ENCODE measurements at places on chromosomes 3 and 15.

GRCh38 chr3:16893618-16894200 lies 9.0 kb downstream of the PLCL2 start:
- no peak for DNase-seq

DNA sequence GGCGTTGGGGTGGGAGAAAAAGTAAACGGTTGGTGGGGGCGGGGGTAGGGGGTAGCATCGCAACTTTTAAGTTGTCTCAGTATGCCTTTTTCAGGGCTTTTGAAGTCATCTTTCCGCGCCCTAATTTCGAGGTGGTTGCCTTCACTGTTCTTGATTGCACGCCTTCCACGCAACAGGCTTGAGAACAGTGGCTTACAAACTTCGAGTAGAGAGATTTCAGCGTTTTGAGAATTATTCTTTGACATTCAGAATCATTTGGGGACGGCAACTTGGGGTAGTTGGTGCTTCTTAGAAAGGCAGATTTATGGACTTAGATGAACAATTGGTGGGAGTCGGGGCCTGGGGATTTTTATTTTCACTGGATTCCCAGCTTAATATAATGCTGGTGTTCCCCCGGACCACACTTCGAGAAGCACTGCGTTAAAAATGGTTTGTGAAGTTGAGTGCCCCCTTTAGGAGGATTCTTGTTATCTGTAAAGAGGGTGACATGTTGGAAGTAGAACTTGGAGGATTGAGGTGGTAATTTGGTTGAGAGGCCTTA lies 880 bp downstream of the PPP4R2 start:
- no peak for DNase-seq

DNA sequence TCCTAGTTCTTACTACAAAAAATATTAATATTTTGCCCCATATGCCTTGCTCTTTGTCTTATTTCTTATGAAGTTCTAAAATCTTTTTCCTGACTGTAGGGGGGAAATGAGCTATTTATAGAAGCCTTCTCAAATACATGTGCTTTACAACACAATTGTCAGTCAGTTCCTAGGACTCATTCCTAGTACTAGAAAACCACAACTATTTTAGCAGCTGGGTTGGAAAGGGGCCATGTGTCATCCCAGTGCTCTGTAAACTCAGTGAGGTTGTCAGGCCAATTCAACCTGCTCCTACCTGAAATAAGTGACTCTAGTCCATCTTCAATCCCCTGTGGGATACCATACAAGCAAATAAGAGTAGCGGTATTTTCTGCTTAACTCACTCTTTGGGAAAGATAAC lies 153.8 kb downstream of the ULK4 start:
- DNase-seq, result no peak

- no peak for DNase-seq
These were observed 287.2 kb downstream of the SHQ1 start for GRCh38 chr3:72560846-72561675.

DNA sequence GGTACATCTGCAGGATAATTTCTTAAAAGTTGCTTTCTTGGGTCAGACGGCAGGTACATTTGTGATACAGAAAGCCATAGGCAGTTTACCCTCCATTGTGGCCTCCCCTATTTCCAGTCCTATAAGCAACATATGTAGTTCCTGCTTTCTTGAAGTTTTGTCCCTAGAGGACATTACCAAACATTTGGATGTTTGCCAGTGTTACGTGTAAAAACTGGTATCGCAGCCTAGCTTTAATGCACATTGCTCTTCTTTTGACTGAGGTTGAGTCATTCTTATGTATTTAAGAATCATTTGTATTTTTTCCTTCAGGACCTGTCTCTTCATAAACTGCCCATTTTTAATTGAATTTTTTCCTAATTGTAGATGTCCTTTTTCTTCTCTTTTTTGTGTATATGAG lies 114.3 kb downstream of the DIPK2A start:
- no peak for DNase-seq

GRCh38 chr3:102307442-102307841 lies 127.4 kb upstream of the ZPLD1 start:
- no peak for DNase-seq

DNA sequence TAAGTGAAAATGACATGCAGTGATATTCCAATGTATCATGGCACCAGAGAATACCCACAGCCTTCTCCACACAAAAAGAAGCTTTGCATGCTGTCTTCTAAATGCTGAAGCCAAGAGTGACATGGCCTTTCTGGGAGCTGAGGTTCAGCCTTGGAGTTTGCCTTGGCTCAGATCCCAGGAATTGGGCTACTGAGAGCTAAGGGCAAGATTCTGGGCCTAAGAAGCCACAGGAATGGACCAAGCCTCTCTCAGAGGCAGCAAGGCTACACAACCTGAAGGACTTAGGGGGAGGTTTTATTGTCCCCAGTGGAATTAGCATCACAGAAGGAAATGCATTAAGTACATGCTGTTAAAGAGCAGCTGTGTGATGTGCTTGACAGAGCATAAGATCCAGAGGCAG lies 1078.5 kb downstream of the TUSC7 start:
- DNase-seq, result no peak

DNA sequence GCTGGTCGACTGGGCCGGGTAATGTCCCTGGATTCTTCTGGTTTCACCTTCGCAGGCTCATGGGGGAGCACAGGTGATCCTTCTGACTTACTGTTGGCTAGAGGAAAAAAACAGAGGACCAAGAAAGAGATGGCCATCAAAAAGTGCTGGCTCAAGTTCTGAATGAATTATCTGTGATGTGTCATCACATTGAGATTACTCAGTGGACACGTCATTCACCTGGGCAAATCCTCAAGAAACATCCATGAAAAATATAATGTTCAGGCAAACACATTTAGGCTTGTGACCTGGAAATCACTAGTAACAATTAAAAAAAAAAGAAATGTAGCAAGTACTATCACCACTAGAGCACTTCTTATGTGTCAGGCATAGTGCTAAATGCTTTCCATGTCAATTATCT lies 81.5 kb upstream of the SLC2A2 start:
- DNase-seq, result no peak

DNA sequence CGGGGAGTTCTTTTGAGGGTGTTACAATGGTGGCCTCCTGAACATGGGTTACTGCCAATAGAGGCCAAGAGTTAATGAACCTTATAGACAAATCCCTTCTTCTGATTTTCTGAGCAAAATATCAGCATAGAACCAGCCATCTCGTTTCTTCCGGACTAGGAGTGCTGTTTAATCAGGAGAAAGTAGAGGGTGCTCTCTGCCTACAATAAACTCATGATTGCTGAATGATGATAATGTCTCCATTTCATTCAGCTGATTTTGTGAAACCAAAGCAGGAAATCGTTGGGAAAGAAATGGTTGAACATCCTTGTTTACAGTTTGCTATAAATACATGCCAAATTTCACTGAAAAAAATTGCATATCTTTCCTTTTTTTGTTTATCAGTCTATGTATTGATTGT lies 142.8 kb upstream of the PLSCR5 start:
- DNase-seq, result no peak

- no peak for DNase-seq
These were observed 14.9 kb downstream of the HDGFL3 start for GRCh38 chr15:83192742-83193141.

GRCh38 chr15:34122771-34123183 lies 20.9 kb downstream of the PGBD4 start:
- DNase-seq, result peak; percentile 58

- no peak for DNase-seq
These were observed 48.1 kb downstream of the ACAP2 start for GRCh38 chr3:195394700-195395099.

GRCh38 chr3:187919544-187919943 lies 174.3 kb upstream of the BCL6 start:
- DNase-seq, result no peak

- DNase-seq, result no peak
These were observed at the start of gene CASR for GRCh38 chr3:122183521-122183892. CASR (plus strand) TSS chr3:122183668; CDS start chr3:122254190, 70,522 bp downstream.

GRCh38 chr3:126294211-126294808 lies 62.9 kb downstream of the KLF15 start:
- no peak for DNase-seq

DNA sequence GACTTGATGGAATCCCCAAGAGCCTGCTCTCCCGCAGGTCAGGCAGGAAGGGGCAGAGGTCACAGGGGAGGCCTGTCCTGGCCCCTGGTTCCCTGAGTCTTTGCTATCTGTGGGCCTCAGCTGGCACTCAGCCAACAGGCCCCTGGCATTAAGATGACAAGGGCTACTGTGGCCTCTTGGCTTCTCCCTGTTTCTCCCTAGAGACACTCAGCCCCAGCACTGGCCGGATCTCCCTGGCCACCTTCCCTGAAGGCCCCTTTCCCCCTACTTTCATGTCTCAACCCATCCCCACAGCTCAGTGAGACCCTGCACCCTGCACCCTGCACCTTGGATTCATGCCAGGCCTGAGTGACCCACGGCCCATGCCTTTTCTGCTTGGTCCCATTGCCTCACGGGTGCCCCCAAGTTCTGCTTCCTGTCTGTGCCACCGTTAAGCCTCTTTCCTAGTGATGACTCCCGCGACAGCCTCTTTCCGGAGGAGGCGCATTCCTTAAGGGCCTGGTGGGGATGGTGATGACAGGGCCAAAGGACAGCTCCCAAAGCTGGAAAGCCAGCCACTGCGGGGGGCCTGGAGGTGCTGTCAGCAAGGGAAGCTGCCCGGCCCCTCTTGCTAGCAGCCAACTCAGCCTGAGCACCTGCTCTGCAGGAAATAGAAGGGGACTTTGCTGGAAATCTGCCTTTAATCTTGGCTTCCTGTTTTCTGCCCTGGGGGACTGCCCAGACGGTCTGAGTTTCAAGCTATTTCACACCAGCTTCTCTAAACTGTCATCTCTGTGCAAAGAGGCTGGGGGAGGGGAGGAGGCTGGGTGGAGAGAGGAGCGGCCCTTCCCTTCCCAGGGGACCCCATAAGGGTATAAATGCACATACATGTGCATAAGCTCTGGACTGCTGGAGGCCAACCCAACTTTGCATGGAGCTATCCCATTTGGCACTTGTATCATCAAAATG lies 4.8 kb upstream of the CSK start:
- DNase-seq, result no peak

DNA sequence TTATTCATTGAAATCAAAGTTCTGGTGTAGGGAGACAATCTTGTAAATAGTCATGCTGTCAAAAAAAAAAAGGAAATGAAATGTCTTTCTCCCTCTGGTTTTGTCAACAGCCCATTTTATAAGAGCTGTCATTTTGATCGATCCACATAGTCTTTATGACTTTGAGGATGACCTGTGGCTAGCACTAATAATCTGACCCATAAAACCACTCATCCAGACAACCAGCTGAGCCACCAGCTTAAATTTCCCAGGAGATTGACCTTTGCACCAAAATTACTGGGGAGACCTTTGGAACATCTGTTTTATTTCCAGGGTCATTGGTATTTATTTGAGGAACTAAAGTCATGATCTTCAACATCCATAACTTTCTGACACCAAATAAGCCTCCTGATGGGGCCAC lies 98.5 kb upstream of the MME start:
- no peak for DNase-seq

DNA sequence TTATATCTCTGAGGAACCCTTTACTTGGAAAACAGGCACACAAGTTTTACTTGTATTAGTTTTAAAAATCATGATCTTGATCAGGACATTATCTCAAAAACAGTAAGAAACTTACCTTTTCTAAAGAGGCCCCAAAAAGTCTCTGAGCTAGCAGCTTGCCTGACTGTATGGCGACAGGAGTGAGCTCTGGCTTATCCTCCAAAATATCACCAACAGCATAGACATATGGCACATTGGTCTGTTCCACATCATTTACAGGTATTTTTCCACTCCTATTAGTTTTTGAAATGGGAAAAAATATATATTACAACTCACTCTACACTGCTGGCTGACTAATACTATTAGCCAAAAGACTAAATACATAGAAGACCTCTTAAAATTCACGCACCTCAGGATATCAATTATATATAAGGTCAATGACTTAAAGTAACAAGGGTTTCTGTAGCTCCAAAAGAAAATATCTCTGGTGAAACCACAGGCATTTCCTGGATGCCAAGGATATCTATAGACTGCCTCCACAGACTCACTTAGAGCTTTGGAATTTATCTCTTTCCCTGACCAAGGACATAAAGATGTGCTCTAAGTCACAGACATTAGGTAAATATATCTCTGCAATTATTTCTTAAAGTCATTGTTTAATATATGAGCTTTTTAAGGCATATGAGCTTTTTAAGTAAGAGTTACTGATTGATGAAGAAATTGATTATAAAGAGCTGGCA lies 33.1 kb downstream of the TXNRD3 start:
- no peak for DNase-seq

DNA sequence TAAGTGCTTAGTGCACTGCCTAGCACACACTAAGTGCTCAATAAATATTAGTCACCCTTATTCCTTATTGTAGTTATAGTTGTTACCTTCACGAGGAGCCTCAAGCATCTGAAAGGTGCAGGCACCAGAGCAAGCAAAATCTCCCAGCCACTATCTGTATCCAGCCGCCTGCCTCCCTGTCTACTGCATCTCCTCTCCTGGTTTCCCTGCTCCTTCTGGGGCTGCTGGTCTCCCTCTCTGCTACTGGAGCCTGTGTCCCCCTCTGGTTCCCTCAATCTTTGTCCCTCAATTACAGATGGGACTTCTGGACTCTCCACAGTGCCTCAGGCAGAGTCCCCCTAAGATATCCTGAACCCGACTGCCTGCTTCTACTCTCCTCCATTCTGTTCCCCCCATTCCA lies 18.8 kb downstream of the MYL3 start:
- DNase-seq, result no peak

Measured in pulmonary artery endothelial cell (primary cell).